WTC11 (cell line): ENCODE measurements at places on chromosomes 4 and X.

DNA sequence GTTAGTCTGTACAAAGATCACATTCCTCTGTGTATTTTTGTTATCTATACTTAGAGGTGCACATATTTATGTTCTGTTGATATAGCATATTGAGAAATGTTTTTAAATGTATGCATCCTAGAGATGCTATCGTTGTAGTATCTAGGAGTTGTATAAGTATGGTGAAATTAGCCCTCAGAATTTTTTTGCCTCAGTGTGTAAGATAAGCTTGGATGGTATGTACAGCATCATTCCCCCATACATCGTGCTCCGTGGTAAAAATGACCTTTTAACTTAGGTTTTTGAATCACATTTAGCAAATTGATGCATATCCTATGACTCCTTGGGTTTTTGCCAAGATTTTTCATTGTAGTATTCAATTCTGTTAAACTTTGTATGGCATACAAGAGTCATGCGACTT, 113.5 kb downstream of the RPA4 start:
- DNase-seq = no peak

DNA sequence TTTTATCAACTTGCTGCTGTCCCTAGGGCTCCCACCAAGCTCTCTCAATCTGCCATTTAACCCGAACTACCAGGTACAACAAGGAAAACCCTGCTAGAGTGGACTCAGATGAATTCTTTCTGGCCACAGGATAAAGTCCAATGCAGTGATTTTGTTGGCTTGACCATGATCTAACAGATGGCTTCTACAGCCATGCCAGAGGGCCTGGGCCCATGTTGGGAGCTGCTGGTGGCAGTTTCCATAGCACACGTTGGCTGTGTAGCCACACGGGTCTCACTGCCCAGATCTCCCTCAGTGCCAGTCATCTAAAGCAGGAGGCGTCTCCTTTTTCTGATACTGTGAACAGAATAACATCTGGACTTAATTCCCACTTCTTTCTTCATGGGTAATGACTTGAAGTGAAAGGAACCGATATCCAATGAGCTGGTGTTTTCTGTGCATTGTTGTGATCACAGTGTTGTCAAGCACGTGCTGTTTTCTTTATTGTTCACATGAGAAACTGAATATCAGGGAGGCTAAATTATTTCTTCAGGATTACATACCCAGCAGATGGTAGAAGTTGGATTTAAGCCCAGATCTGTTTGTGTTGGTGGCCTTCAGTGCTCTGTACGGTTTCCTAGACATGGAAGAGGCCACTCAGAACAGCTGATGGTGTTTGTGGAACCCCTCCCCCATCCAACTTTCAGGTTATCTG, 85.2 kb upstream of the CLCN4 start:
- DNase-seq = no peak

DNA sequence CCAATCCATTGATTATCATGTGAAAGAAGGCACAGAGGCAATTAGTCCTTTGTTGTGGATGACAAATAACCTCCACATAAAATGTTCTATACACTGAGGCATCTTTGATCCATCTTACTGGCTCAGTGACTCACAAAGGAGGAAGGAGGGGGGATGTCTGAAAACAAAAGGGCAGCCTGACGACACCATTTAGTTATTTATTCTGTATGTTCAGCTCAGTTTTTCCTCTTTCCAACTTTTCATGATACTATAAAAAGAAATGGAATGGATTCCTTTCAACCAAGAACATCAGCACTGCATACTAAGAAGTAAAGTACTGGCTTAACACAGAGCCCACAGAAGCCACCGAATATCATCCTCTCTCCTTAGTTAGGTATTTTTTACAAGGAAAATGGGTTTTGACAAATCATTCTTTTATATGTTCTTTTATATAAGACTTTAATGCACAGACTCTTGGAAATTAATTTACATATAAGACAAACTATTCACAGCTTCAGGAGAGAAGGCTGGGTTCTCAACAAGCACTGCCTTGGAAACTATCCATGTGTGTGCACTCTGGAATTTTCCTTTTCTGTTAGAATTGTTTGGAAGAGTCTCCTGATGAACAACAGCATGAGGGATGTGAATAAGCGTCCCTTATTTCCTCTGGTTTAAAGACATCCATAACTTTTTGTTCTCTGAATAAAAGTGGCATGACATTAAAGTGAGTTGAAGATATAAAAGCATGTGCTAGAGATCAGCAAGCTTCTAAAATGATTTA, 135.6 kb downstream of the TSPAN5 start:
- DNase-seq = no peak

DNA sequence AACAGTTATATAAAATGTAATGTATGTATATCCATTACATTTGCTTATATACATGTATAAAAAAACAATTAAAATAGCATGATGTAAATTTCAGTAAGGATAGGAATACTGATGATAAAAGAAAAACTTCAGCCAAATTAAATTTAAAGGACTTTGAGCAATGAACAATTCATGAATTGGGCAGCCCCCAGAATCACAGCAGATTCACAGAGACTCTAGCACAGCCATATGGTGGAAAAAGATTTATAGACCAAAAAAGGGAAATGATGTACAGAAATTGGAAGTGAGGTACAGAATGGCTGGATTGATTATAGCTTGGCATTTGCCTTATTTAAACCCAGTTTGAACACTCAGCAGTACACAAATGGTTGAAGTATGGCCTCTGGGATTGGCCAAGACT, 34.7 kb upstream of the RAB40AL start:
- no peak for DNase-seq

DNA sequence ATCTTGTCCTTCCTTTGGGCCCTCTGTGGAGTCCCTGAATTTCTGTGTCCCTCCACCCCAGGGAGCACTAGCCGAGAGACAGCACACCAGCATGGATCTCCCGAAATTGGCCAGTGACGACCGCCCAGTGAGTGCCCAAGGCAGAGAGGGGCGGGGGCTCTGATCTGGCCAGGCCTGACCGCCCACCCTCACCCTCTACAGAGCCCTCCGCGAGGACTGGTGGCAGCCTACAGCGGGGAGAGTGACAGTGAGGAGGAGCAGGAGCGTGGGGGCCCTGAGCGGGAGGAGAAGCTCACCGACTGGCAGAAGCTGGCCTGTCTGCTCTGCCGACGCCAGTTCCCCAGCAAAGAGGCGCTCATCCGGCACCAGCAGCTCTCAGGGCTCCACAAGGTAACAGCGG, 8.4 kb upstream of the UBA1 start:
- DNase-seq = no peak

DNA sequence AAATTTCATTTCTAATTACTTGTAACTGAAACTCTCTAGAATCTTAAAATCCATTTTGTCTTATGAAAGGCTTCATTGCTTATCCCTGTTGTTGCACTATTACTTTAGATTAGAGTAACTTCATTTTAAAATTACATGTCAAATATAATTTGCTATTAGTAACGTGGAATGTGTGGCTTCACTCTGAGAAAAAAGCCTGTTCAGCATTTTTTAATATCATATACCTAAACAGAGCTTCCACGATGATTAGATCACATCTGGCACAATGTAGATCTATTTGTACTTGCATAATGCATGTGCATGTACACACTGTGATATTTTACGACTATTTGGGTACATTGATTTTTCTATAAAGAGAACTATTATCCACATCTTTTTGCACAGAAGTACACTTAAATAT, 648.1 kb downstream of the RPA4 start:
- DNase-seq = no peak

- DNase-seq = no peak
These were observed 247.9 kb downstream of the CCSER1 start for GRCh38 chr4:90375081-90375480.

DNA sequence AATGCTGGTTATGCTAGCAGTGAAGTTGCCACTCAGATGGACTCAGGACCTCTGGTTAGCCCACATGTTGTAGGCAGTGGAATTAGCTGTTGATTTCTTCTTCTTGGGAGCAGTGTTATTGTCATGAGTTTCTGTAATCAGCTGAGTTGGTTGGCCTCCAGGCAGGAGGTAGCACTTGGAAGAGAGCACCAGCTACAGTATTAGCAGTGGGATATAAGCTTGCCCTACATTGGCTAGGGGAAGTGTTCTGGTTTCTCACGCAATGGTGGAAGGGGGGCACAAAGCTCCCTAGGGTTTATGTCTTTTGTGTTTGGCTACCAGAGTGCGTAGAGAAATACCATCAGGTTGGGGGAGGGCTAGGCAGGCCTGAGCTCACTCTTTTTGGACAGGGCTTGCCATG, 34.0 kb upstream of the UCP1 start:
- DNase-seq = no peak

DNA sequence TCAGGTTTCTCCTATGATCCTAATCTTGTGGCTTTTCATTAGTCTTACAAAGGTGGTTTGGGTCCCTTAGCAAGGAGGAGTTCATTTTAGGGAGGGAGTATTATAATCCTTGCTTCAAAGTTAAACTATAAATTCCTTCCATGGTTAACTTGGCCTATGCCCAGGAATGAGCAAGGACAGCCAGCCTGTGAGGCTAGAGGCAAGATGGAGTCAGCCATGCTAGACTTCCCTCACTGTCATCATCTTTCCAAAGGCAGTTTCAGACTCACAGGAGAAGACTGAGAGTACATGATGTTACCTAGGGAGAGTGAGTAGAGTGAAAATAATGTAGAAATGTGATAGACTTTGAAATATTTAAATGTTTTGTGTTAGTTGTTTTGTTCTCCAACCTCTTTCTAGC, 192.3 kb downstream of the GPAT3 start:
- DNase-seq = no peak

DNA sequence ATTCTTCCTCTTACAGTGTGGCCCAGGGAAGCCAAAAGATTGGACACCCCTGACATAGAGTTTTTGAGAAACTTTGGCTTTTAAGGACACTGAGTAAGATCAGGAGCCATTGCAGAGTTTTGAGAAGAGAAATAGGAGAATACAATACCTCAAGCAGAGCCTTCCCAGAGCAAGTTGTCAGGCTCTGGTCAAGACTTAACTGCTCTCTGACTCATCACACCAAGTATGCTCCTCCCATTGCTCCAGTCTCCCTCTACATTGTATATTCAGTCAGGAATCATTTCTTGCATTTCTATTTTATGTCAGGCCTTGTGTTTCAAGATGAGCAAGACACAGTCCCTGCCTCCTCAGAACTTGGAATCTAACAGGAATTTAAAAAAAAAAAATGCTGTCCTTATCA, 176.4 kb upstream of the FMR1 start:
- no peak for DNase-seq

DNA sequence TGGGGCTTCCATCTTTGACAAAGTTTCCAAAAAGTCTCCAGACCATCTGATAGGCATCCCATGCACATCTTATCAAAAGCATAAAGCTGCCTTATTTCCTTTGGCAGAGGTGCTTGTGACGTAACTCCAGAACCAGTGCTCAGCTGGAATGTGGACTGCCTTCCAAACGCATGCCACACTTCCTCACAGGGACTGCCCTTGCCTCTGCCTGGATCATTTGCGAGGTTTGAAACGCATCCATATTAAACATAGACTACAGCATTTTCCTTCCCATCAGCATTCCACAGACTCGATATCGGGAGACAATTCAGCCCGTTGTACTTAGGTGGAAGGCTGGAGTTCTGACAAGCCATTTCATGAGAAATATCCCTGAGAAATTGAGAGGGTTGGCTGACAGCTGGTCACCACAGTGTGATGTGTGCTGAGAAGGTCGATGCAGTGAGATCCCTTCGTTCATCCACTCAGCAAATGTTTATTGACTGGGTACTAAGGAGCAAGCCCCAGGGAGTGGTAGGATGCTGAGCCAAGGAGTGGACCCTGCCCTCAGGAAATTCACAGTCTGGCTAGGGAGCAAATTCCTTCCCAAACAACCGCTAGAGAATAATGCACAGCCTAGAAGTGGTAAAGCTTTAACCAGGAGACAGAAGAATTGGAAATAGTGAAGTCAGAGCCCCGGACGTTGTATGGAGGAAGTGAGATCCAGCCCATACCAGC, 376.0 kb downstream of the BCOR start:
- DNase-seq = no peak

DNA sequence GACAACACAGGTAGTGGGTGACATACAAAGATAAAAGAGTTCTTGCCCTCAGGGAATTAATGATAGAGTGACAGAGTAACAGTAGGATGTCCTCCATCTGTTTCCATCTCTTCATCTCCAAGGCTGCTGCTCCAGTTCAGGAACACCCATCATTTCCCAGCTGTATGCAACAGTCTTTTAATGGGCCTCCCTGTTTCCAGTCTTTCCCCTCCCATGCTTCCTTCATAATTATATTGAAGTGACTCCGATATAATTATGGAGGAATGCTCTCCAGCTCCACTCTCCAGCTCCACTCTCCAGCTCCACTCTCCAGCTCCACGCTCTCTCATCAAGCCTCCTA, 65.3 kb upstream of the MSN start:
- no peak for DNase-seq

GRCh38 chr4:140078366-140078765, 75.6 kb downstream of the MAML3 start:
- DNase-seq = peak; percentile 57

GRCh38 chr4:87066403-87067123, 131.8 kb downstream of the AFF1 start:
- DNase-seq = no peak

- no peak for DNase-seq
These were observed 110.9 kb upstream of the ANK2 start for GRCh38 chr4:112938461-112939058.

DNA sequence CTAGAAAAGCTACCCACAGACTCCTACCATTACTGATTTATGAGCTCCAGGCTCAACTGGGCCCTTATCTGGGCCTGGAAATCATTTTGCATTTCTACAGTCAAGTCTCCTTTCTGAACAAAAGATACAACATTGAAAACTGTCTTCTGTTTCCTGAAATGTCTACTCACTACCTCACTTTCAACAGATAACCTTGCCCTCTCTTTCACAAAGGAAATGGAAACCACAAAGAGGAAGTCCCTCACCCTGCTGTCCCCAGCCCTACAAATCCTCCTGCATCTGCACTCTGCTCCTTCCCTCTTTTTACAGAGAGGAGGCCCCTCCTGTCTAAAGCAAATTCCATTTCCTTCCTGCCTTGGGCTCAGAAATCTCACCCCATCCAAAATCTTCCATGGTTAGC, 24.8 kb upstream of the CYBB start:
- no peak for DNase-seq

DNA sequence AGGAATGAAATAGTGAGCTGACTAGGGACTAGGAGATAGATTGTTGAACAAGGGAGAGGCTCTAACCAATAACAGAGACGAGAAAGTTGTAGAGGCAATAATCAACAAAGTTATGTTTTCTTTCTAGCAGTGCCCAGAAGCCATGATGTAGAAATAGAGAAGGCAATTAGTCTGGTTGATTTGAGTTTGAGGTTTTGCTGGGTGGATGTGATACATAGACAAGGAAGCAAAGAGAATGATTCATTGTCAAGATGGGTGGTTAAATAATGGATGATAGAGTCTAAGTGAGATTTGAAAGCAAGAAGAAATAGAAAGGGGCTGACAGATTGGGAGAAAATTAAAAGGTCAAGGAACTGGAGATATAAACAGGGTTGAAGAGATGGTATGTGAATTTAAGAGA, 11.2 kb downstream of the RBM41 start:
- no peak for DNase-seq

- DNase-seq = no peak
These were observed 370.0 kb downstream of the FBXW7 start for GRCh38 chr4:152165846-152166245.

DNA sequence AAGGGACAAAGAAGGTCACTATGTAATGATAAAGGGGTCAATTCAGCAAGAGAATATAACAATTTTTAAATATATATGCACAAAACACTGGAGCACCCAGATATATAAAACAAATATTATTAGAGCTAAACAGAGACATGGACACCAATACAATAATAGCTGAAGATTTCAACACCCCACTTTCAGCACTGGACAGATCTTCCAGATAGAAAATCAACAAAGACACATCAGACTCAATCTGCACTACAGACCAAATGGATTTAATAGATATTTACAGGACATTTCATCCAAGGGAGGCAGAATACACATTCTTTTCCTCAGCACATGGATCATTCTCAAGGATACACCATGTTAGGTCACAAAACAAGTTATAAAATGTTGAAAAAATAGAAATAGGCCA, 111.4 kb downstream of the SOX3 start:
- no peak for DNase-seq
